ENCODE measurements at places on chromosomes 1 and 21.

GRCh38 chr1:20723537-20724363 is 5.9 kb upstream of the KIF17 start:
- no peak for DNase-seq

GRCh38 chr1:231515748-231516147 is 12.7 kb upstream of the TSNAX start:
- no peak for DNase-seq

DNA sequence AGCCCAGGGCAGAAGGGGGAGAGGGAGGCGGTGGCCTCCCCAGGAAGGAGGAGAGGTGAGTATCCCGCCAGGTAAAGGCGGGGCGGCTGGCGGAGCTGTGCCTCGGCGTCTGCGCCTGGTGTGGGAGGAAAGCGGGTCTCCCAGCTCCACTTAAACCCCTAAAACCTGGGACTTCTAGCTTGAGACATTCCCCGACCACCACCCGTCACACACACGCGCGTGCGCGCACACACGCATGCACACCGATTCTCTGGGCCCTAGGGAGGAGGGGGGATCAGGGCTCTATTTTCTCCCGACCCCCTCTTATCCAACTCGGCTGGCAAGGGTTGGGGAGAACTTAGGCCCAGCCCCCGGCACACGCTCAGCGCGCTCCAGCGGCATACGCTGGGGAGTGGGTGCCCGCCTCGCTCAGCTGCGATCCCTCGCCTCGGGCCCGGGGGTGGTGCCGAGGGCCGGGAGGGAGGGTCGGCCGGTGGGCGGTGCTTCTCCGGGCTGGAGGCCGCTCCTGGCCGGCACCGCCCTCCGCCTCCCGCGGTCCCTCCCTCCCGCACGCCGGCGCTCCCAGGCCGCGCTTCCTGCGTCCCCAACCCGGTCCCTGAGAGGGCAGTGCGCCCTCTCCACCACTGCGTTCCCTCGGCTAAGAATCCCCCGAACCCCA is at the start of gene TMEM51:
TSS of gene TMEM51 (plus strand) at position 564 of the 658 bp plus-strand sequence. CDS start 61,341 bp downstream, outside the sequence.
- no peak for DNase-seq

DNA sequence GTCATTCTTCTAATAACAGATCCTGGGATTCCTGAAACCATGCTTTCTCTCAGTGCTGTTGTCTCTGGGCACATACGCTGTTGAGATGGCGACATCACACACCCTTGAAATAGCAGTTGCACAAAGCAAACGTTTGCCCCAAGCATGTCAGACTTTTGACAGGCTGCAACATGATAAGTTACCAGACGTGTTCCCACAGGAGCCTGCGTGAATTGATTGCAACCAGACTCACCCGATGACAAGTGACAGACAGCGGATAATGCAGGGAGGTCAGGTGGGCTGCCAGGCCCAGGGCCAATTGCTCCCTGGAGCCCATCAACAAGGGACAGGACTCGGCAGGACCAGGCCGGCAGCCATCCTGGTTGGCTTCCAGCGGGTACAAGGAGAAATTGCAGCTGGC is 310.9 kb downstream of the SIPA1L2 start:
- DNase-seq: no peak

DNA sequence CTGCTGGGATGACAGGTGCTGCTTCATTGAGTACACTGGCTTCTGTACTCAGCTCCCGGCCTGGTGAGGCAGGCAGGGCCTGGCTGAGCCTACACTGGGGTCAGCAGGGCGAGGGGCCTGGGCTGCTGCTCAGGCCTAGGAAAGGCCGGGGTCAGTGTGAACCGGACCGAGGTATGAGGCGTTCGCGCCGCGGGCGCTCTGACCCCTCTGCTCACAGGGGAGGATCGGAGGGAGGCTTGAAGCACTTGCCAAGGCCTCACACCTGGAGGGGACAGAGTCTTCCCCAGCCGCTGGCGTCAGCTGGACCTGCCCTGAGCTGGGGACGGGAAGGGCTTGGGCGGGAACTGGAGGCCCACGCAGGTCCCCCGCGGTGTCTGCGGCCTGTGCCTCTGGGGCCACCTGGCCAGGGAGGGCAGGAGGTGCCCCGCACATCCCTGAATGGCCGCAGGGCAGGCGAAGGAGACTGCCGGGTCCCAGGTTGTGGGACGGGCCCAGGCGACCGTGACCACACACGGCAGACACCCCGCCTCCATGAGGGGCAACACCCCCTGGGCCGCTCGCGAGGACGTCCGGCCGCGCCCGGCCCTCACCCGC is 466 bp downstream of the PEX10 start:
- peak; percentile 15 for DNase-seq

Data from CD4-positive, alpha-beta T cell treated with Interleukin-6 at 100 ng/mL for 8 hours (primary cell).